ENCODE measurements at places on chromosomes 7 and 10.

GRCh38 chr10:121583258-121583657 lies 15.0 kb downstream of the FGFR2 start:
- no peak for DNase-seq

- no peak for DNase-seq
These were observed 138.9 kb upstream of the AHR start for GRCh38 chr7:17159500-17160037.

GRCh38 chr10:83806717-83807116 lies 332.6 kb upstream of the GHITM start:
- DNase-seq: no peak

- no peak for DNase-seq
These were observed 58.6 kb downstream of the LOXL4 start for GRCh38 chr10:98209441-98209840.

GRCh38 chr10:95500649-95501048 lies 60.5 kb downstream of the SORBS1 start:
- no peak for DNase-seq

- no peak for DNase-seq
These were observed 619.5 kb upstream of the SEMA3D start for GRCh38 chr7:85806321-85806720.

DNA sequence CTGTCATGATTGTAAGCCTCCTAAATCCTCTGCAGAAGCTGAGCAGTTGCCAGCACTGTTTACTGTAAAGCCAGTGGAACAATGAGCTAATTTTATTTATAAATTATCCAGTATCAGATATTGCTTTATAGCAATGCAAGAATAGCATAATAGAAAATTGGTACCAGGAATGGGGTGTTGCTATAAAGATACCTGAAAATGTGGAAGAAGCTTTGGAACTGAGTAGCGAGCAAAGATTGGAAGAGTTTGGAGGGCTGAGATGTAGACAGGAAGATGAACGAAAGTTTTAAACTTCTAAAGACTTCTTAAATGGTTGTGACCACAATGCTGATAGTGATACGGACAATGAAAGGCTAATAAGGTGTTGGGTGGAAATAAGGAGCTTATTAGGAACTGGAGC lies 917.4 kb upstream of the POT1 start:
- DNase-seq: no peak

GRCh38 chr7:2259480-2259879 lies 17.5 kb downstream of the NUDT1 start:
- no peak for DNase-seq

GRCh38 chr10:125264757-125265578 lies 104.6 kb upstream of the CTBP2 start:
- DNase-seq: no peak

DNA sequence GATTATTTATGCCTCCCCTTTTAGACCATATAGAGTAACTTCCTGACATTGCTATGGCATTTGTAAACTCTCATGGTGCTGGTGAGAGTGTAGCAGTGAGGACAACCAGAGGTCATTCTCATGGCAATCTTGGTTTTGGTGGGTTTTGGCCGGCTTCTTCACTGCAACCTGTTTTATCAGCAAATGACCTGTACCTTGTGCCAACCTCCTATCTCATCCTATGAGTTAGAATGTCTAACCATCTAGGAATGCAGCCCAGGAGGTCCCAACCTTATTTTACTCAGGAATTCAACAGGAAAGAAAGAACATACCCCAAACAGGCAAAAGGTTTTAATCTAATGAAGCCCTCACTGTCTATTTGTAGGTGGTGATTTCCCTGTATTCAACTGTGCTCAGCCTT lies 205.4 kb upstream of the YAE1 start:
- DNase-seq: no peak

Measured in fibroblast of lung (primary cell).